ENCODE measurements at places on chromosomes 6 and 20. TPM values are rescaled to one million over a fixed set of nuclear protein-coding genes. Genes with fewer than 3 reads are reported as not detected.

DNA sequence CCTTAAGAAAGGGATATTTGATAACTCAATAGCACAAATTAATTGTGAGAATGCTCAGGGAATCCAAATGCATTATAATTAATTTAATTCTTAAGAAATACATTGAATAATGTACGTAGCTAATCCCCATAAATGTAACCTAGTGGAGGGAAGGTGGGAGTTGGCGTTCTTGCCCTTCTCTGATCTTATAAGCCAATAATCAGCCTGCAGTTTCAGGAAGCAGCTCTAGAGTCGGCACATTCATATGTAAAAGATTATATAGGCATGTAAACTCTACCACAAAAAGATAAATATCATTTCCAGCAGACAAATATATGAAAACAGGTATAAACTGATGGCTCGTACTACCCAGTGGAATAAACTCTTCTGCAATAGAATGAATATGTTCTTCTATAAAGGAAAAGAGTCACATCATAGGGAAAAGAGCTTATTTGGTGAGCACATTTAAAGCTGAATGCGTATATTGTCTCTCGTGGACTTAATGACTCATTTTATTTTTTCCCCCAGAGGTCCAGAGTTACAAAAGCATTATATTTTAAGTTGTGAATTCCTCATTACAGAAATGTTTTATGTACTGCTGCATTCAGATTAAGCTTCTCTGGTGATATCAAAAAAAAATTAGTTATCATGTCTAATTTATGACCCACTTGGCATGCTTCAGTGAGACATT is 112.2 kb downstream of the TFAP2A start:
- no peak for DNase-seq

The RNF182 gene
- 2.1 TPM for total RNA-seq

The PFDN6 gene
- total RNA-seq = 82.1 TPM

The HLA-DRA gene
- 0.38 TPM for total RNA-seq
